Sigmoid colon (tissue), 7 donors: ENCODE measurements at places on chromosomes 7 and 10. TPM values are rescaled to one million over a fixed set of nuclear protein-coding genes. Genes with fewer than 3 reads are reported as not detected.
A peak's percentile ranks its signal among the peaks of the same experiment; 100 is the strongest.

DNA sequence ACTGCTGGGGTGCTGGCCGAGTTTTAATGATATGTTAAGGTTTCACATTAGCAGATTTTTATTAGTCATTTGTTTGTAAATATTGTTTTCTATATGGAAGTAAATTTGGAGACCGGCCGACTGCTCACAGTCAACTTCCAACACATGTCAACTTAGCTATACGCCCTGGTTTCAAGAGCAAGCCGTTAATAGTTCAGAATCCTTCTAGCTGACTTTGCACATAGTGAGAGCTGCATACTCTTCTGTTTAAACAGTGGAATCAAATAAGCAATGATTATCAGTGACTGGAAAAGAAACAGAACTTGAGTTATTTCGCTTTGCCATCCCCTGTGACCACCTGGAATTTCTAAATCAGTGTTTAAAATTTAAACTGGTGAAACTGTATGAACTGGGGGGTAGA lies 109.9 kb downstream of the PFKFB3 start:
- H3K27me3 ChIP-seq: no peaks in the 10 kb centered on the region
- no peak overlapping the region for H3K27ac ChIP-seq

- H3K4me1 ChIP-seq: peaks cover 11% of the 10 kb centered on the region
- no peaks in the 10 kb centered on the region for H3K27me3 ChIP-seq
- no peaks in the 10 kb centered on the region for H3K36me3 ChIP-seq
- no peak overlapping the region for H3K27ac ChIP-seq
Observed at GRCh38 chr10:86878983-86879713, 78.3 kb downstream of the MMRN2 start.

DNA sequence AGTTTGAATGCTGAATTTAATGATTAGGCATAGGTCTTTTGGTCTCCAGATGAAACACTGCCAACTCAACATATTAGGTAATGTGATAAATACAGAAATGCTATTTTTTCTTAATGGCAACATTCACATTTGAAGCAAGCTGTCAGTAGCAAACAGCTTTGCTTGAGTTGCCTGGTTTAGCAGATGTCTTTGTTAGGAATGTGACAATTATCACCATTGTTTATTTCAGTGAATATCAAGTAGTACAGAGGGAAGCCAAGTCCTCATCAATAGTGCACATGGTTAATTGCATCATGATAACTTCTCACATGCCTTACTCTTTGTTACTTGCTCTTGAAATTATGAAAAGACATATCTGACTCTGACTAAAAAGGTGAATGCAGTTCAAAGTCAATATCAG lies 23.7 kb upstream of the SEPTIN7 start:
- H3K4me3 ChIP-seq: no peak overlapping the region
- no peaks in the 10 kb centered on the region for H3K4me1 ChIP-seq
- H3K36me3 ChIP-seq: no peaks in the 10 kb centered on the region
- no peak for DNase-seq
- no peak overlapping the region for H3K27ac ChIP-seq
- no peaks in the 10 kb centered on the region for H3K27me3 ChIP-seq

CPA1 gene
- total RNA-seq: 2.2 TPM

OR2A42 gene
- total RNA-seq: not detected

NUPR2 gene
- not detected for total RNA-seq

DNA sequence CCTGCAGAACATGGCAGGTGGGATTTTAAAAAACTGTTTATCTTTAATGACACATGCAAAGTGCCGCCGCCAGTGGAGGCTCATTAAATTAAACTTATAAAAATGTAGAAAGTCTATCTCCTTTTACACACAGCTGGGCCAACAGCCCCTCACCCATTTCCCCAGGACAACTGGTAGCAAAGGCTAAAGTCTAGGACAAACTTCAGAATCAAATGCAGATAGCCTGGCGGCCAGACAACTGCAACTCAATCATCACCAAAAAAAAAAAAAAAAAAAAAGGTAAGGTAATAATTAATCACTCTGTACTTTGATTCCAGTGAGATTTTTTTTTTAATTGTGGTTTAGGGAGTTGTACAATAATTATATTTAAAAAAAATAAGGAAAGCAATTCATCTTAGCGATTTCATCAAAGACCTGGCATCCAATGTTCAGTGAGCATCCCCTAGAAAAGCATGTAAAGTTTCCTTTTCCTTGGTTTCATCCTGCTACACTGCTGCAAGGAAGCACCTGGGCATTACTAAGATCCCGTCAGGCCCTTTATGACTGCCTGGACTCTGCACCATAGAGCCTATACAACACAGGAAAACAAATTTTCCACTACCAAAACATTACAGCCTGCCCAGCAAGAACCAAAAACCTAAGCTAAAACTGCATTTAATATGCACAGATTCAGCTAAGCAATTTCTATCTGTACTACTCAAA lies 98.5 kb downstream of the GRB10 start:
- H3K36me3 ChIP-seq: no peaks in the 10 kb centered on the region
- no peak for DNase-seq
- peak overlapping the region; percentile 87 for H3K27ac ChIP-seq
- H3K27me3 ChIP-seq: no peaks in the 10 kb centered on the region
- peaks cover 88% of the 10 kb centered on the region for H3K4me1 ChIP-seq

GRCh38 chr10:132467464-132468149 lies 70.0 kb upstream of the INPP5A start:
- H3K27ac ChIP-seq: peak overlapping the region; percentile 99
- H3K36me3 ChIP-seq: no peaks in the 10 kb centered on the region
- peaks cover 69% of the 10 kb centered on the region for H3K4me1 ChIP-seq
- no peaks in the 10 kb centered on the region for H3K27me3 ChIP-seq
- H3K4me3 ChIP-seq: no peak overlapping the region

GRCh38 chr7:107843184-107843583 lies 40.2 kb upstream of the SLC26A3 start:
- no peaks in the 10 kb centered on the region for H3K36me3 ChIP-seq
- no peak overlapping the region for H3K27ac ChIP-seq
- DNase-seq: no peak
- H3K27me3 ChIP-seq: no peaks in the 10 kb centered on the region
- no peak overlapping the region for H3K4me3 ChIP-seq
- no peaks in the 10 kb centered on the region for H3K4me1 ChIP-seq

GRCh38 chr7:46806856-46807255 lies 775.1 kb downstream of the TNS3 start:
- H3K36me3 ChIP-seq: no peaks in the 10 kb centered on the region
- DNase-seq: no peak
- no peaks in the 10 kb centered on the region for H3K27me3 ChIP-seq

DNA sequence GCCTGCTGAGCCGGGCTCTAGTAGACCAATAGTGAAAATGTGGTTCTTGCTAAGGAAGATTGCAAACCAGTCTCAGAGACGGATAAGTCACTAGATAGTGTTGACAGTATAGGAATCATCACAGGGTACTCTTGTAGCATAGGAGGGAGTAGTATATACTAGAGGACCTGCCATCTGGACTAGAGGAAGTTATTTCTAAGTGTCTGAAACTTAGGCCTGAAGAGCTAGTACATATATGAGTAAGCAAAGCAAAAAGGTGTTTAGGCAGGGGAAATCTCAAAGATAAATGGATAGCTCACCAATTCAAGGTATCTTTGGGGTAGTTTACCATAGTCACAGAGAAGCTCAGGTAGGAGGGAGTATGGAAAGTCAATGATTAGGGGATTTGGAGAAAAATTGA lies 428.1 kb downstream of the CNTNAP2 start:
- H3K4me1 ChIP-seq: no peaks in the 10 kb centered on the region
- H3K27ac ChIP-seq: no peak overlapping the region
- no peak overlapping the region for H3K4me3 ChIP-seq
- H3K27me3 ChIP-seq: no peaks in the 10 kb centered on the region
- no peak for DNase-seq
- H3K36me3 ChIP-seq: no peaks in the 10 kb centered on the region

TMEM225B gene
- total RNA-seq: 0.41 TPM

AZGP1 gene
- total RNA-seq: 17.1 TPM

AKR1C8 gene
- not detected for total RNA-seq
